ENCODE measurements at places on chromosomes 11 and 22. TPM values are rescaled to one million over a fixed set of nuclear protein-coding genes. Genes with fewer than 3 reads are reported as not detected.

The CBLIF gene
- not detected for total RNA-seq

The C22orf15 gene
- total RNA-seq, result 12.0 TPM

The FAM111B gene
- total RNA-seq, result 3.0 TPM

The RASL10A gene
- total RNA-seq, result not detected

DNA sequence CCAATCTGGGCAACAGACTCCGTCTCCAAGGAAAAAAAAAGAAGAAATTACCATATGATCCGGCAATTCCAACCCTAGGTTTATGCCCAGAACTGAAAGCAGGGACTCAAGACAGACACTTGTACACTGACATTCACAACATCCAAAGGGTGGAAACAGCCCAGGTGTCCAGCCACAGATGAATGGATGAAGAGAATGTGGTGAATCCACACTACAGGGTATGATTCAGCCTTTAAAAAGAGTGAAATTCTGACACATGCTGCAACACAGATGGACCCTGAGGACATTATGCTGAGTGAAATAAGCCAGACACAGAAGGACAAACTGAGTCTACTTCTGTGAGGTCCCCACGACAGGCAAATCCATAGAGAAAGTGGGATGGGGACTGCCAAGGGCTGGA, 43.9 kb downstream of the SGSM3 start:
- peaks cover 25% of the 10 kb centered on the region for H3K4me1 ChIP-seq
- no peak overlapping the region for H3K27ac ChIP-seq
- H3K36me3 ChIP-seq, result no peaks in the 10 kb centered on the region

- no peaks in the 10 kb centered on the region for H3K4me1 ChIP-seq
- no peaks in the 10 kb centered on the region for H3K36me3 ChIP-seq
- H3K27me3 ChIP-seq, result no peaks in the 10 kb centered on the region
- no peak overlapping the region for H3K4me3 ChIP-seq
- no peak for DNase-seq
- H3K27ac ChIP-seq, result no peak overlapping the region
Observed at GRCh38 chr11:33616552-33616951, 84.1 kb downstream of the C11orf91 start.

DNA sequence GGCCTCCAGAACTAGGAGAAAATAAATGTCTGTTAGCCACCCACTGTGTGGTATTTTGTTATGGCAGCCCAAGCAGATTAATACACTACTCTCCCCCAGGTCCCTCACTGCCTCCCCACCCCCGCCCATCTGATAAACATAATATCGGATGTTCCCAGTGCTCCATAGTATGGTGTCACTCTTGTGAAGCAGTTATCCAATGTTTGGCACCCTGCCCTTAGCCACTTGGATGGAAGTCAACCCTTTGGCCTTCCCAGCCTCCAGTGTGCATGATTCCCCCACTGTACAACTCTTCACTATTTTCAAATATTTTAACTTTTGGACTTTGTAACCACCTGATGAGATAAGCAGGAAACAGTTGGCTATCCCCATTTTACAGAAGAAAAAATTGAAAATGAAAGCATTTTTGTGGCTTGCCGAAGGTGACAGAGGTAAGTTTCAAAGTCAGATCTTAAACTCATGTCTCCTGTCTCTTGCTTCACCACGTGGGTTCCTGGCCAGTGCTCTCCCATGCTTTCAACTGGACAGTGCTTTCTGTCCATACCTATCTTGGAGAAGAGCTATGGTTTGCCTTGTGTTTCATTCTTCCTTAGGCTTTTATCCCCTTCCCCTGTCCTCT, 53.2 kb downstream of the ALX4 start:
- no peaks in the 10 kb centered on the region for H3K36me3 ChIP-seq
- no peaks in the 10 kb centered on the region for H3K27me3 ChIP-seq
- H3K27ac ChIP-seq, result no peak overlapping the region
- no peak overlapping the region for H3K4me3 ChIP-seq

- no peak overlapping the region for H3K27ac ChIP-seq
- H3K27me3 ChIP-seq, result no peaks in the 10 kb centered on the region
- H3K36me3 ChIP-seq, result no peaks in the 10 kb centered on the region
- DNase-seq, result no peak
- no peaks in the 10 kb centered on the region for H3K4me1 ChIP-seq
- H3K4me3 ChIP-seq, result no peak overlapping the region
Observed at GRCh38 chr11:27622541-27623300, 77.5 kb downstream of the BDNF start.

GRCh38 chr11:124583781-124584180, 14.0 kb downstream of the OR8A1 start:
- H3K27ac ChIP-seq, result no peak overlapping the region
- DNase-seq, result no peak
- no peaks in the 10 kb centered on the region for H3K27me3 ChIP-seq
- peaks cover 3% of the 10 kb centered on the region for H3K4me1 ChIP-seq
- H3K36me3 ChIP-seq, result no peaks in the 10 kb centered on the region

DNA sequence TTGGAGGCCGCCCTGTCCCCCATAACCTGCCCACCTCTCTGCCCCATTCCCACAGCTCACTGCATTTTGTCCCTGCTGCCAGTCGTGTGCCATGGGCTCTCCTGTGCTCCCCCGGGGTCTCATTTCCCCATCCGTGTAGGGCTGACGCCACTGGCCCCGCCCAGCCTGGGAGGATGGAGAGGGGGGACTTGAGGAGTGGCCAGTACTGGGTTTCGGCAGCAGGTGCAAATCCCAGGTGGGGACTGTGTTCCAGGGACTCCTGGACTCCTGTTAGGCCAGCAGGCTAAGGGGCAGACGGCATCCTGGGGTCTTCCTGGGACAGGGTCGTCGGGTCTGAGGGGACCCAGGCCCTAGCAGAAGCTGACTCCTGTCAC, 1.2 kb upstream of the MYO7A start:
- H3K27ac ChIP-seq, result no peak overlapping the region
- H3K27me3 ChIP-seq, result no peaks in the 10 kb centered on the region
- peaks cover 26% of the 10 kb centered on the region for H3K4me1 ChIP-seq
- no peak overlapping the region for H3K4me3 ChIP-seq
- H3K36me3 ChIP-seq, result no peaks in the 10 kb centered on the region

DNA sequence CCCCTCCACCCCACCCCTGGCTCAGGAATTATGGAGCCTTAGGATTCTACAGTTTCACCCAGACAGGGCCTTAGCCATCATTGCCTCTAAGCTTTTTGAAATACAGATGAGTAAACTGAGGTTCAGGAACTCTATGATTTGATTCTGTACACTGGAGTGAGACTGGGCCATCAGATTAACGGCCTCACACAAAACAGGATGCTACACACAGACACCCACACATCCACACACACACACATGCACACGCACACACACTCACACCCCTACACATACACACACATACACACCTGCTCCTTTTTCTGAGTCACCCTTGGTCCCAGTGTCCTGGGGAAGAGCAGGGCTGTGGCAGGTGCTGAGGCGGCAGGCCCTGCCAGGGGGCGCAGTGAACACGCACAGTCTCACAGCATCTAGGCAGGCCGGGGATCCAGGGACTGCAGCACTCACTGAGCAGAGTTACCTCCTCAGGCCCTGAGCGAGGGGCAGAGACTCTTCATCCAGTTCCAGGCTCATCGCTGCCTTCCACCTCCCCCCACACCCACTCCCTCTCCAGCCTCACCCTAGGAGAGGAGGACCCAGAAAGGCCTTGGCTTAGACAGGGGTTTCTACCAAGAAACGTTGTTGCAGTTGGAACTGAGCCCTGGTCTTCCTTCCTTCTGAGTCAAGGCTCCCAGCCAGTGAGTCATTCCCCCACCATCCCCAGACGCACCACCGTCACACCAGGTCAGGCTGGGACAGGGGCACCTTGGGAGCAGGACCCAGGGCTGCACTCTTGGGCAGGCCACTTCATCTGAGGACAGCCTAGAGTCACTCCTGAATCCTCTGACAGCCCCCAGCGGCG, 89.8 kb upstream of the PARVA start:
- H3K4me1 ChIP-seq, result no peaks in the 10 kb centered on the region
- no peak for DNase-seq
- no peaks in the 10 kb centered on the region for H3K36me3 ChIP-seq
- H3K27ac ChIP-seq, result peak overlapping the region; percentile 34
- H3K27me3 ChIP-seq, result no peaks in the 10 kb centered on the region

DNA sequence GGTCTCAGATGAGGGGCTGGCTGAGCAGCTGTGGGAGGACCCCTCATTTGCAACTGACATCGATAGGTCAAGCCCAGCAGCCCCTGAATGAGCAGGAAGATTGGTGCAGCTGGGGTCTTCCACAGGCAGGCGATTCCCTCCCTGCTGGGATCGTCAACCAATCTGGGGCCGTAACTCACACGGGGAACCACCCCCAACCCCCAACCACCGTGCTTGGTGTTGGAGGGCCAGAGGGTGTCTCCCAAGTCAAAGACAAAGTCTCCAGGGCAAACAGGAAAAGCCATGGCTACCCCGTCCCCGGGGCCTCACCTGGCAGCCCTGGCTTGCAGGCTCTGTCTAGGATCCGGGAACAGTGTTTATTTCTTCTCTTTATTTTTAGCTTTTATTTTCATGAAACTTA, 26.9 kb upstream of the SCUBE1 start:
- H3K36me3 ChIP-seq, result no peaks in the 10 kb centered on the region
- no peak overlapping the region for H3K4me3 ChIP-seq
- H3K4me1 ChIP-seq, result no peaks in the 10 kb centered on the region
- DNase-seq, result no peak
- no peaks in the 10 kb centered on the region for H3K27me3 ChIP-seq
- no peak overlapping the region for H3K27ac ChIP-seq

- peak overlapping the region; percentile 54 for H3K4me3 ChIP-seq
- peak; percentile 47 for DNase-seq
- no peaks in the 10 kb centered on the region for H3K27me3 ChIP-seq
- peak overlapping the region; percentile 85 for H3K27ac ChIP-seq
- H3K4me1 ChIP-seq, result peaks cover 12% of the 10 kb centered on the region
- H3K36me3 ChIP-seq, result no peaks in the 10 kb centered on the region
Observed at GRCh38 chr11:93542811-93543229, 371 bp downstream of the SMCO4 start.

GRCh38 chr11:554428-555226, 5.9 kb downstream of the LMNTD2 start:
- no peak overlapping the region for H3K4me3 ChIP-seq
- no peaks in the 10 kb centered on the region for H3K4me1 ChIP-seq
- no peak overlapping the region for H3K27ac ChIP-seq
- H3K36me3 ChIP-seq, result no peaks in the 10 kb centered on the region
- H3K27me3 ChIP-seq, result peaks cover 10% of the 10 kb centered on the region
- peak; percentile 56 for DNase-seq

Measured in lung (tissue), 17 donors.